T-helper 1 cell (primary cell): ENCODE measurements at places on chromosomes 16 and 17.
A peak's percentile ranks its signal among the peaks of the same experiment; 100 is the strongest.

DNA sequence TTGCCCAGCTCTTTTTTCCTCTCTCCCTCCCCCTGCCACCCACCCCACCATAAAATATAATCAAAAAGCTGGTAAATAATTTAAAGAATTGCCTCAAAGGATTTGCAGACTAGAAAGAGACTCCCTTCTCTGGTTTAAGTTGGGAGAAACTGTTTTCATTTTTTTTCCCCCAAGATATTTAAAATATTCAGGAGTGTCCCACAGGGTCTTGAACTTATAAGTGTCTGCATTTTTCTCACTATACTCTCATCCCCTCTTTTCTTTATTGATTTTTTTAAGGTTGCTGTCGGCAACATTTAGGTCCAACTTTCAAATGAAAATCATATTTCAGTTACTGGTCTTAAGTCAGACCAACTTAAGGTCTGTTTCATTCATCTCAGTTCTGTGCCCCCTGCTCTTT is 210.2 kb downstream of the MSI2 start:
- no peak for DNase-seq

DNA sequence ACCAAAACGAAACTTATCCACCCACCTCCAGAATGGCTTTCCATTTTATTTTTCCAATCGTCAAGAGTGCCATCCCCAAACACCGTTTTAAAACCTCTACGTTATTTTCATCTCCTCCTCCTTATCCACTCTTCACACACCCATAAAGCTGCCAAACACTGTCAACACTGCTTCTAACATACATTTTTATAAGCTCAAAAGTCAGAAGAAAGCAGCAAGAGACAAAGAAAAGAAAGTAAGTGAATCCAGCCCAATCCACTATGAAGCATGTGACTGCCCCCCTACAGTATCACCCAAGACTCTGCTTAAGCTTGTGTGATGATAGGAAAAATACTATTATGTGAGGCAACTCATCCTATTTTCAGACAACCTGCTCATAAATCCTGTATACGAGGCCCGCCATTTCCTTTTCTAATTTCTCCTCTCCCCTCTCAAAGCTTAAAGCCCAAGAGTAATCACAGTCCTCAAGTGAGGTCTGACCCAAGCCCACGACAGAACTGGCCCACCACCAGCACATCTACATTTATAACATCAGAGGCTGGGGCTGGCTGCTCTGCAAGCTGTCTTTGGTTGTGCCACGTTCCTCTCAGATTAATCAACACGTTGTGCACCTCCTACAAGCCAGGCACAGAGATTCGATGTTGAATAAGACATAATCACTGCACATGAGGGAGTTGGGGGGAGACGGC is 16.3 kb downstream of the USP31 start:
- DNase-seq = no peak

GRCh38 chr17:75073618-75074047 is 14.1 kb upstream of the SLC16A5 start:
- no peak for DNase-seq

DNA sequence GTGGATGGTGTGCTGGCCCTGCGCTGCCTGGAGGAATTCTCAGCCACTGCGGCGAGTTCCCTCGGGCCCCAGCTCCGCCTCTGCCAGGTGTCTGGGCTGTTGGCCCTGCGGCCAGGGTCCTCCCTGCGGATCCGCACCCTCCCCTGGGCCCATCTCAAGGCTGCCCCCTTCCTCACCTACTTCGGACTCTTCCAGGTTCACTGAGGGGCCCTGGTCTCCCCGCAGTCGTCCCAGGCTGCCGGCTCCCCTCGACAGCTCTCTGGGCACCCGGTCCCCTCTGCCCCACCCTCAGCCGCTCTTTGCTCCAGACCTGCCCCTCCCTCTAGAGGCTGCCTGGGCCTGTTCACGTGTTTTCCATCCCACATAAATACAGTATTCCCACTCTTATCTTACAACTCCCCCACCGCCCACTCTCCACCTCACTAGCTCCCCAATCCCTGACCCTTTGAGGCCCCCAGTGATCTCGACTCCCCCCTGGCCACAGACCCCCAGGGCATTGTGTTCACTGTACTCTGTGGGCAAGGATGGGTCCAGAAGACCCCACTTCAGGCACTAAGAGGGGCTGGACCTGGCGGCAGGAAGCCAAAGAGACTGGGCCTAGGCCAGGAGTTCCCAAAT is 1.3 kb upstream of the TNFSF13 start:
- no peak for DNase-seq

- DNase-seq = no peak
Measured at GRCh38 chr16:70437017-70437581, 1.8 kb downstream of the ST3GAL2 start.

- DNase-seq = no peak
Measured at GRCh38 chr16:55272744-55273143, 51.3 kb upstream of the IRX6 start.

DNA sequence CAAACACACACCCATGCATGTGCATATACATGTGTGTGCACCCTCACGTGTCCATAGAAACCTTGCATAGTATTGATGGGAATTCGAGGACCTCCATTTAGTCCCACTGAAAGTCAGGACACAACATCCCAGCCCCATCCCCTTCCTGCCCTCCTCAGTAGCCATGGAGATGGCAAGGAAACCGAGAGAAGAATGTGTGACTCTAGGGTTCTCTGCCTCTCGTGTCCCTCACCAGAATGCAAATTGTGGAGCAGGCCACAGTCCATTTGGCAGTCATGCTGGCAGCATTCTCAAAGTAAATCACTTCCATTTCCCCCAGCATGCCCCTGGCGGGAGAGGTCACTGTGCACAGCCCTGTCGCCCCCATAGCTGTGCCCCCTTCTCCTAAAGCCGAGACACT is 141.1 kb downstream of the MSI2 start:
- no peak for DNase-seq

DNA sequence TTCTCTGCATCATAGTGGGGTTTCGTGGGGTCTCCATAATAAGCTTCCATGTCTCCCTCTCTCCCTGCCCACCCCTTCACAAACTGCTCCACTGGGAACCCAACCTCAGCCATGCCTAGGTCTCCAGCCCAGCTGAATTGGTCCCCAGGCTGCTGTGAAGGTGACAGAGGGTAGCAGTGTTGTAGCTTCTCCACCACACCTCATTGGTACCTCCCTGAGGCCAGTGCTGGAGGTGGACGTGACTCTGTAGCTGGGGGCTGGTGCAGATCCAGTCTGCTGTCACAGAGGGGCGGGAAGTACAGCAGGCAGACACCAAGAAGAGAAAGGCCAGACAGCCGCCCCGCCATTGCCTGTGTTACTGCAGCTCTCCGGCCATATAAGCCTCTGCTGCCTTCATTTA is 82.1 kb downstream of the OR1D5 start:
- DNase-seq = no peak

GRCh38 chr16:2150418-2151187 is 2.2 kb downstream of the RAB26 start:
- no peak for DNase-seq

DNA sequence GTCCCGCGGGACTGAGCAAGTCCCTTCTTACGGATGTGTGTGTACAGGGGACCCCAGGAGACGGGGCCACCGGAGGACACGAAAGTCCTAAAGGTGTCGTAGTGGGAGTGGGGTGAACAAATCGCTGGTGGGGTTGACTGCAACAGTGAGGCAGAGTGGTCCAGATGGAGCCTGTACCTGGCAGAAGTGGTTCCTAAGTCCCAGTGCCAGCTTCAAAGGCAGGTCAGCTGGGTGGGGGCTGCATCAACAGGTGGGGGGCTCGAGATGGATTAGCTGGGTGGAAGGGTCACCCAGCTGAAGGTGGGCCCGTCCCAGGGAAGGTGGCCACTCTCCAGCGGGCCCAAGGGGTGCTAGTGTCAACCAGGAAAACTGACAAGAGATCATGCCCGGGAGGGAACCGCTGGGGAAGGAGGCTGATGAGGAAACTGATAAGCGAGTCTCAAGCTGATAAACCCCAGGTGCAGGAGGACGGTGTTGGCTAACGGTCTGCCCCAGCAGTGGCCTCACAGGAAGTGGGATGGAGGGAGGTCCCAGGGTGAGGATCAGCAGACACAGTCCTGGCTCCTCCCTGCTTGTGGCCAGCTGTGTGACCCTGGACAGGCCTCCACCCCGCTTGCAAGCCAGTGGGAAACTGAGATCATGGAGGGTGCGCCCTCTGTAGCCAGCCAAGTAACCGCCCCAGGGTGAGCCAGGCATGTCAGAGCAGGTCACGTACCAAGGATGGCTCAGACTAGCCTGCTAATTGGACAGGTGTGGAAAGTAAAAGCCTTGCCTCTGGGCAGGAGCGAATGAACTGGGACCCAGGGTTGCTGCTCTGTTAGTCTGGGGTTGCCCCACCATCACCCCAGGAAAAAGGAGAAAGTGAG is 1.0 kb downstream of the ORAI3 start:
- no peak for DNase-seq

- DNase-seq = no peak
Measured at GRCh38 chr17:48051283-48051682, 3.1 kb downstream of the NFE2L1 start.

GRCh38 chr17:46117850-46118696 is 75.2 kb downstream of the KANSL1 start:
- DNase-seq = no peak

DNA sequence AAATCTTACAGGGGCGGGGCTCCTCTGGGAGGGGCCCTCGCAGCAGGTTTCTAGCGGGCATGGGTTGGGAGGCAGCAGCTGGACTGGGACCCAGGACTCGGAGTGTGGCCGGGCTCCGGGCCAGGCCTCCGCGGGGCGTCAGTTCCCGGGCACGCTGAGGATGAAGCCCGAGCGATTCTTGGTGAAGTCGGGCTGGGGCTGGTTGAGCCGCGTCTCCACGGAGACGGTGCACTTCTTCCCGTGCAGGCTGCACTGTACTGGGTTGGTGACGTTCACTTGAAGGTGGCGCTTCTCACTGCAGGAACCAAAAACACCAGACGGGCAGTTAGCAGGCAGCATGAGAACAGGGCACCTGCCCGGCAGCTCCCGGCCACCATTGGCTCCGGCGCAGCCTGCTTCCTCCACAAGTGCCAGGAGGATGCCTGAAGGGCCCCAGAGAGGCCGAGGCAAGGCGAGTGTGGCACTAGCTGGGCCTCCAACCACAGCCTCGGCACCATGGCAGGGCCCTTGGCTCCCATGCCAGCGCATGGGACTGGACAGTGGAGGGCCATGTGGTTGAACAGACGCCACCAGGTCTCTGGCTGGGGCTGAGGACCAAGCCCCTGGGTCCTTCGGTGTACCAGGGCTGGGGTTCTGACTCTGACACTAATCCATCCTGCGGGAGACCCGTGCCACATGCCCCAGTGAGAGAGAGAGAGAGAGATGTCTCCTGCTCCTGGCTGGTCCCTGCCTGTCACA is 8.0 kb downstream of the CDK5R1 start:
- DNase-seq = no peak

GRCh38 chr16:85570213-85570734 is 42.8 kb upstream of the GSE1 start:
- no peak for DNase-seq

GRCh38 chr16:56245197-56245596 is 53.9 kb downstream of the GNAO1 start:
- DNase-seq = no peak

DNA sequence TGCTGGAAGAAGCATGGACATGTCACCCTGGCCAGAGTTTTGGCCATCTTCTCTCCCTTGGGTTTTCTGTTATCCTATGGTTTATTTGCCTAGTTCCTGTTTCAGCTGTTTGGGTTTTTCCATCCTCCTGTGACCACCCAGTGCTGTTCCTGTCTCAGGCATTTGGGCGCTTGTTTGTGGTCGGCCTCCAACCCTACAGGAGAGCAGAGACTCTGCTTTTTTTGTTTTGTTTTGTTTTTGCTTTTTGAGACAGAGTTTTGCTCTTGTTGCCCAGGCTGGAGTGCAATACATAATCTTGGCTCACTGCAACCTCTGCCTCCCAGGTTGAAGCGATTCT is 3.3 kb upstream of the ZC3H7A start:
- DNase-seq = no peak

DNA sequence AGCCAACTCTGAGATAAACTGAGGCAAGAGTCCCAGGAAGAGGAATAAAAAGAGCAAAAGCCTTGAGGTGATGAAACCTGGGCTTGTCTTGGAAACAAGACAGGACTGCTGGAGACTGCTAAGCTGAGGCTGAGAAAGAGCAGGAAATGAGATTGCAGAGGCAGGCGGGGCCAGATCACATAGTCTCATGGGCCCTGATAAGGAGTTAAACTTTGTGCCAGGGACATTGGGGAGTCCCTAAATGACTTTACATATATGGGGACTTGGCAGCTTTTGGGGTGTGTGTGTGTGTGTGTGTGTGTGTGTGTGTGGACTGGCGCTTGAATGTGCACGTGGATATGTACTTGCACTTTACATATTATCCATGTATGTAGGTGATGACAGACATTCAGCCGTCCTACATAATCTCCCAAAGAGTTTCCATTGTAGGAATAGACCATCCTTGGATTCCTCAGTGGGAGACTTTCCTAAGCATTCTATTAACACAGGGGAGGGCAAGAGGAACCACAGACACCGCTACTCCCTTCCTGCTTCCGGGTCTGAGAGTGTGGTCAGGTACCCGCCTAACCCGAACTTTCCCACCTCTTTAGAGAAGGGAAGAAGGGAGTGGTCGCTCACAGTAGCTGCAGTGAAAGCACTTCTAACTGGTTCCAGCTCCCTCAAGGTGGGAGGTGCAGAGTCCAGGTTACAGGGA is 123.1 kb downstream of the LYRM1 start:
- peak; percentile 9 for DNase-seq

DNA sequence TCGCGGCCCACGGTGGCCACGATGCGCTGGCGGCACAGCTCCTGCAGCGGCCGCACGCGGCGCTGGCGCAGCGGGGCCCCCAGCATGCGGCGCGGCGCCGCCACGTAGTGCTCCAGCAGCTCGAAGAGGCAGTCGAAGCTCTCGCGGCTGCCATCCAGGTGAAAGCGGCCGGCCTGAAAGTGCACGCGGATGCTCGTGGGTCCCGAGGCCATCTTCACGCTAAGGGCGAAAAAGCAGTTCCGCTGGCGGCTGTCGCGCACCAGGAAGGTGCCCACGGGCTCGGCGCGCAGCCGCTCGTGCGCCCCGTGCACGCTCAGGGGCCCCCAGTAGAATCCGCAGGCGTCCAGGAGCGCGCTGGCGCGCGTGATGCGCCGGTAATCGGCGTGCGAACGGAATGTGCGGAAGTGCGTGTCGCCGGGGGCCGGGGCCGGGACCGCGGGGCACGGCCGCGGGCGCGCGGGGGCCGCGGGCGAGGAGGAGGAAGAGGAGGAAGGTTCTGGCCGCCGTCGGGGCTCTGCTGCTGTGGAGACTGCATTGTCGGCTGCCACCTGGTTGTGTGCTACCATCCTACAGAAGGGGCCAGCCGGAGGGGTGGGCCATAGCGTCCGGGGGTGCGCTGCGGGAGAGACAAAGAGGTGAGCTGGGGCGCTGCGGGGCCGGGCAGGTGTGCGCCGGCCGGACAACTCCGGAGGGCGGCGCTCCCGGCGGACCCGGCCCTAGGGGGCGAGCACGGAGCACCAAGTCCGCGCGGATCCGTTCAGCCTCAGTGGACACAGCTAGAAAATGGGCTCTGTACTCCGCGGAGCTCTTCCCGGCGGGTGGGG is 879 bp downstream of the SOCS1 start:
- DNase-seq = peak; percentile 63

GRCh38 chr17:4972322-4972721 is 4.7 kb upstream of the SPAG7 start:
- no peak for DNase-seq

DNA sequence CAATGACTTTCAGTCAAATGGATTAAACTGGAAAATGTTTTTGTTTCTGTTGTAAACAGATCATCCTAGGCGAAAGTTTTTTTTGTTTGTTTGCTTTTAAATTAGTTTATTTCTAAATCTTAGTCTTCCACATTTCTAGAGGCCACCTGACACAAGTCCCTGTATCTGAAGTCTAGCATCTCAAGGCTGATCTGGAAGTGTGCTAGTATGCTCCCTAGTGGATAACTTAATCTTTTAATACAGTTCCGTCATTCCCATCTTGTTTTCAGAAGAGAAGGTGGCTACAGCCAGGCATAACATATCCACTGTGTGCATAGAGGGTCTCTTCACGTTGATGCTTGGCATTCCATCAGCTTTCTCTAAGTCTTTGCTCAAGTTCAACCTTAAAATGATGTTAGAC is 7.6 kb downstream of the IFT20 start:
- DNase-seq = no peak
